GM12864 (cell line): ENCODE measurements at places on chromosomes 12 and 14.

DNA sequence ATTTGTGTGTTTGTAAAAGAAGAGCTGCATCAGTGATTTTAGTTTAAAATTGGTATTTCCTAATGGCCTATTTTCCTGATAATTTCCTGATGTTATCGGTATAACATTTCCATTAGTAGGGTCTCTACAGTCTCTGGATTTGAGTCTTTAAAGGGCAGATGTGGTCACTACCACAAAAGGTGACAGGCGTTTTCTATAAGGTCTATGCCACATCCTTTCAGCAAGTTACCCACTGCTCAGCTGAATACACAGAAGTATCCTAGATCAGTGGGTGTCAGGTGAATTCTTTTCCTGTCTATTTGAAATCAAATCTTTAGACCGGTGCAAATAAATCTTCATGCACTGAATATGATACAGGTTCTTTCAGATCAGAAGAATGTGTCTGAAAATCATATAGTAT is 90.2 kb downstream of the LIN7A start:
- DNase-seq, result no peak

GRCh38 chr12:108287227-108287626 is 51.9 kb downstream of the CMKLR1 start:
- DNase-seq, result no peak

DNA sequence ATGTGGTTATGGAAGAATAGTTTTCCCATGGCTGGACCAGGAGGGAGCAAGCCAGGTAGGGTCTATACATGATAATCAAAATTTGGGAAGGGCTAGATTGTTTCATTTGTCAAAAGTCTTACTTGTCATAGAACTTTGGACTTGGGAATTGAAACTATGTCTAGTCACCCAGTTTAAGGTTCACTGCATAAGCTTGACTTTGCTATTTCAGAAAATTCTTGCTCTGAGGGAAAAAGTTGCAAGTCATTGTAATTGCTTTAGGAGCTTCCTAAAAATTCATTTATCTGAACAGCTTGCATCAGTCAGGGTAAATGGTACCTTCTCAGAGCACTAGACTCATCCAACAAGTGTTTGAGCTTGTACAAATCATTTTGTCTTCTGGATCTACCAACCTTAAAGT is 1194.7 kb downstream of the GALC start:
- no peak for DNase-seq

DNA sequence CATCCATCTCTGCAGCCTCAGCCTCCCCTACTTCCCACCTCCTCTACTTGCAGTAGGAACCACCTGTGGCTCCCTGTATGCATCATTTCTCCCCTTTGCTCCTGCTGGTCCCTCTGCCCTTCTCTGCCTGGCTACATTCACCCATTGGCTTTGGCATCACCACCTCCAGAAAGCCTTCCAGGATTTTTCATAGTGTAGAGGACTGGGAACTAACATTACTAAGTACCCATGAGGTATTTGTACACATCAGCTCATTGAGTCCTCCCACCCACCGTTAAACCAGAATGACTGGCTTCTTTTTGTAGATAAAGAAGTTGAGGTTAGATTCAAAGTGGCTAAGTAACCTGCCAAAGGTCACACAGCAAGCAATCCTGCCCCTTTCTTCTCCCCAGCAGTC is 17.1 kb downstream of the SYNE3 start:
- DNase-seq, result no peak

GRCh38 chr12:48202766-48203165 is 326 bp downstream of the OR10AD1 start:
- no peak for DNase-seq

DNA sequence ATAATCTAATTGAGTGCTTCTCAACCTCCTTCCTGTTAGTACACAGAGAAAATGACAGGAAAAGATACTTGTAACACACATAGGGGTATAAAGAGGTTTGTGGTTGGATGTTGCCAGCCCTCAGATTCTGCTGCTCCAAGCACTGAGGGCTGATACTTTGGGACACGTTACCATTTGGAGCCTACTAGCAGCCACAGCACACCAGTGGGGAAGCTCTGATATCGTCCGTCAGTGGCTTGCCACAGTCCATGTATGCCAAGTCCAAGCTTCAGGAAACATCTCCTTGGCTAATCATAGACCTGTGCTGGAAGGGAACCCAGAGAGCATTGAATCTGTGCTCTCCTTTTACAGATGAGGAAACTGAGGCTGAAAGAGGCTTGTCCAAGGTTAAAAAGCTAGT is 22.3 kb downstream of the B4GALNT3 start:
- DNase-seq, result no peak

- DNase-seq, result no peak
These were observed 49.2 kb upstream of the PNMA1 start for GRCh38 chr14:73763396-73763795.

GRCh38 chr12:41910578-41911320 is 233.9 kb downstream of the GXYLT1 start:
- no peak for DNase-seq

GRCh38 chr12:111084605-111085004 is 164.2 kb upstream of the MYL2 start:
- DNase-seq, result no peak

- DNase-seq, result no peak
These were observed 15.2 kb downstream of the SERPINA12 start for GRCh38 chr14:94494085-94494484.
